T-helper 22 cell (primary cell): ENCODE measurements at places on chromosomes 11 and 22.

DNA sequence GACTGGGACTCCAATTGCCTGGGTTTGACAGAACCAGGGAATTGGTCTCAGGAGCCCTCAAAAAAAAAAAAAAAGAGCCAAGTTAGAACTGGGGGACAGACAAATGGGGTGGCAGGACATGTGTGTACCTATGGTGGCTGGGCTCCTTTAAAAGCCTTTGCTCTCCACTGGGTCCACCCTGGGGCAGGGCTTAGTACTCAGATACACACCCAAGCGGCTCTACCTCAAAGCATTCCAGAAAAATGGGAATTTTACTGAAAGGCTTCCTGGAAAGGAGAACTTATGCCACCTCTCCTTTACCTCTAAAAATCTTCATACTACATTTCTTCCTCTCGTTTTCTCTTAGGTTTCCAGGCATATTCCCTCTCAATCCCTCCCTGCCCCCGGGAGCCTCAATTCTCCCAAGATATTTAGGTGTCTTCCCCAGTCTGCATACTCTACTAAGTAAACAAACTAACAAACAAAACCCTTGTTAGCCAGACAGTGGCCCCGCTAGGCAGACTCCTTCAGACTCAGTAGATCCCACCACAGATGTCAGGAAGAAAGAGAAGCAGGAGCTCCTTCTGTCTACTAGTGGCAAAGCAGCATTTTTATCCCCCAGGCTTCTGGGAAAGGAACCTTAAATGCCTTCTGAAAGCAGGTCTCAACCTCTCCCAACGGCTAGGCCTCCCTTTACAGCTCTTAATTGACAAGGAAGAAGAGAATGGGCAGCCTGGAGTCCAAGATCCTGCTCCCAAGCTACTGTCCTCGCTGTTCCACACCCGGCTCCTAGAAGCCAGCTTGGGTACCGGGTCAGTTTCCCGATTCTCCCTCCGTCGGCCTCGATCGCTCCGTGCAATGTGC is 653 bp downstream of the PCSK7 start:
- DNase-seq, result no peak

GRCh38 chr11:26914968-26915367 is 78.9 kb upstream of the FIBIN start:
- no peak for DNase-seq

- DNase-seq, result no peak
These were observed 160.7 kb upstream of the SEZ6L start for GRCh38 chr22:26008587-26008986.

DNA sequence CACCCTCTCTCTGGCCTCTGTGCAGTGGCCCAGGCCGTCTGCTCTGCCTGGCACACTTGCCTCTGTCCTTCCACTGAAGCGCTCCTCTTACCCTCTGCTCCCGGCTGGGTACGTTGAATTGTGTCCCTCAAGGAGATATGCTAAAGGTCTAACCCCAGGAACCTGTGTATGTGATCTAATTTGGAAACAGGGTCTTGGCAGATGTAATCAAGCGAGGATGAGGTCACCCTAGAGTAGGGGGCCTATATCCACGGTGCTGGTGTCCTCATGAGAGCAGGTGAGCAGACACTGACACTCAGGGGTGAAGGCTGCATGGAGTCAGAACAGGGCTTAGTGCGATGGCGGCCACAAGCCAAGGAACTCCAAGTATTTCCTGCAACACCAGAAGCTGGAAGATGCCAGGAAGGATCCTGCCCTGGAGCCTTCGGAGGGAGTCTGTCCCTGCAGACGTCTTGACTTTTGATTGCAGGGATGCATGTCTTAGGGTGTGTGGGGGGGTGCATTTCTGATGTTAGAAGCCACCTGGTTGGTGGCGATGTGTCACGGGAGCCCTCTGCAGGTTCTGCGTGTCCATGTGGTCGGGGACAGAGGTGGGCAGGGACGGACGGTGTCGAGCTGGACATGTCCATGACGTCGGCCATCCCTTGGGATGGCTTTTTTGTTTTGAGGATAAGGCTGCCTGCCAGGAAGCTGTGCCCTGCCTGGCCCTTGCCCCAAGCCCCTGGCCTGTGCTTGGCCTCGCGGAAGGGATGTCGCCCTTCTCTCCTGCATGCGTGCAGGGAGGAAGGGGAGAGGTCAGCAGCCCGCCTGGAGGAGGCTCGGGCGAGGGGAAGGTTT is 68.6 kb downstream of the LRP5 start:
- no peak for DNase-seq

DNA sequence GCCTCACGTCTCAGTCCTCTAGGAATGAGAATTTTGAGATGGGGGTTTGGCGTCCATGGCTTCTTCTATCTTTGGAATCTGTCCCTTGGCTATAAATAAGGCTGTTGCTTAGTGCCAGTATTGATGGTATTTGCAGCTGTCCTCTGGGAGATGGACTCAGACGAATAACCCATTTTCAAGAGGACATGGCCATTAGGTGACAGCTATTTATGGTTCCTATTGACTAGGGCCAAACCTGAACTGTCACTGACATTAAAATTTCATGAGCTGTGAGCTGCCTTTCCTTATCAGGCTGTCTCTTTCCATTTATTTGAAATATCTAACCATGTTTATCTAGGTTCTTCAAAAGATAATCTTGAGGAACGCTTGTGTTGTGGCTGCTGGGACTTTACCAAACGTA is 92.7 kb downstream of the NAV2 start:
- DNase-seq, result no peak
